Adrenal gland (tissue), 19 donors: ENCODE measurements at places on chromosomes 2 and 18.

DNA sequence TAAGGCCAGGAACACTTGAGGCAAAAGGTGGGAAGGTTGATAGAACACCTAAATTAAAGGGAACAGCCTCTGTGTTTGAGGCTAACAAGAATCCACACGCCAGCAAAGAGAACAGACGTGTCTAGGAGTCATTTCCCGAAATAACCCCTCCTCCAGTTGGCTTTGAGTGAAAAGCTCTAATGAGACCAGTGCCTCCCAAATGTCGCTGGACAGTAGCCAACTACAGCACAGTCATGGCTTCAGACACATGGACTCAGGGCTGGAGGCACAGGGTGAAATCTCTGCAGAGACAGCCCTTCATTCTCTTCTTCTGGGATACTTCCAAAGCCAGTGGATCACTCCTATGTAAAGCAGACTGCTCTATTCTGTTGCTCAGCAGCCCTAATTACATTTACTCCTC, 49.6 kb downstream of the SOWAHC start:
- peak; percentile 76 for DNase-seq

- no peak for DNase-seq
Observed at GRCh38 chr2:231050018-231050901, 6.4 kb upstream of the PSMD1 start.

DNA sequence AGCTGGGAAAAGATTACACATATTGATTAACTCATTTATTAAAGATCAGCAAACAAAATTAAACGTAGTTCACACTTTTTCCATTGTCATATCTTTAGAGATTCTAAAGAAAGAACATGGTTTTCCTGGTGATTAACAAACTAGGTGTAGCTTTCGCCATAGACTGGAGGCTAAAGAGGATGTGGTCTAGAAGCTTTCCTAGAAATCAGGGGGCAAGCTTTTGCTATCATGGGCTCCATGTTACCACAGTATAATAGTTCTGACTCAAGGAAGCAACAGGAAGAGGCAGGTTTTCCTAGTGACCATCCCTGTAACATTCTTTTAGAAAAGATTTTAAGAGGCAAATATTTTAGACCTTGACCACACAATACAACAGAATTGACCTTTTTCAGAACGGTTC, 232.7 kb downstream of the METTL4 start:
- no peak for DNase-seq

- no peak for DNase-seq
Observed at GRCh38 chr2:184370954-184371353, 227.4 kb upstream of the ZNF804A start.

DNA sequence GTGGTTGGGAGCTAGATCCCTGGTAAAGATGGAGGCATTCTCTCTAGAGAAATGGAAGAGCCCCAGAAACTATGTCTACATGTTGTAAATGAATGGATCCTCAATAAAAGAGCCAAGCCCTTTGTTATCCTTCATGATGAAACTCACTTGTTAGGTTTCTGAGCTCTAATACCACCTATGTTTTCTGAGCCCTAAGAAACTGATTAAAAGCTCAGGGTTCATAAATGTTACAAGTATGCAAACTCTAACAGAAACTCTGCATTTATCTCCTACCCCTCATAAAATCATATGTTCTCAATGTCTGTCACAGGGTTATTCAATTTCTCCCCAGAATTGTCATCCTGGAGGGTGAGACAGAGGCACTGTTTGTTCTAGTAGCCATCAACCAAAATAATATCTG, 18.0 kb upstream of the HNMT start:
- DNase-seq, result no peak

DNA sequence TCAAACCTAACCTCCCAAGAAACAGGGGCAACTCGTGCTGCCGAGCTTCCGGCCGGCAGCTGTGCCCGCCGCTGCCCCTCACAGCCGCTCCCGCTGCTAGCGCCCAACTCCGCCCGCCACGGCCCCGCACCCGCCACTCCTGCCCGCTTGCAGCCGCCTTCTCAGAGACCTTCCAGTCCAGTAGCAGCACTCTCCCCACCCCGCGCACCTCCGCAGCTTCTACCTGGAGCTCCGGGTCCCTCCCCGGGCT, 722 bp upstream of the C2orf15 start:
- DNase-seq, result no peak
